Dermis microvascular lymphatic vessel endothelial cell (primary cell): ENCODE measurements at places on chromosomes 12 and 14.

- DNase-seq: peak; percentile 4
These were observed 7.9 kb downstream of the TAS2R13 start for GRCh38 chr12:10901427-10901826.

- no peak for DNase-seq
These were observed 5.4 kb downstream of the CRACR2A start for GRCh38 chr12:3747543-3747942.

- DNase-seq: peak; percentile 72
These were observed 18.0 kb upstream of the DYRK2 start for GRCh38 chr12:67630373-67631088.

- DNase-seq: no peak
These were observed 534.7 kb downstream of the RPS29 start for GRCh38 chr14:49051328-49052060.
